Uterus (tissue), 4 donors: ENCODE measurements at places on chromosomes 1 and 21. TPM values are rescaled to one million over a fixed set of nuclear protein-coding genes. Genes with fewer than 3 reads are reported as not detected.
A peak's percentile ranks its signal among the peaks of the same experiment; 100 is the strongest.

- DNase-seq, result no peak
These were observed 60.9 kb upstream of the VCAM1 start for GRCh38 chr1:100658716-100659026.

DNA sequence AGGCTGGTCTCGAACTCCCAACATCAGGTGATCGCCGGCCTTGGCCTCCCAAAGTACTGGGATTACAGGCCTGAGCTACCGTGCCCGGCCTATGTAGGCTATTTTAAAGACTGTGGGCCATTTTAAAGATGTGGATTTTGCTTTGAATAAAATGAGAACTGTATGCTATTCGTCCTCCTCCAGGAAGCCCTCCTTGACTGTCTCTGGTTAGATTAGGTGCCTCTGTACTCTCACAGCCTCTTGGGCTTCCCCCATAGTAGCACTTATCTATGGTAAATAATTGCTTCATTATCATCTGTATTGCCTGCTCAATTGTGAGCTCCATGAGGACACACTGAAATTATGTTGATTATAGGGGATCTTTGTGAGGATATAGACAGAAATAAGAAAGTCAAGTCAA lies 20.5 kb upstream of the ERI3 start:
- no peak for DNase-seq

DNA sequence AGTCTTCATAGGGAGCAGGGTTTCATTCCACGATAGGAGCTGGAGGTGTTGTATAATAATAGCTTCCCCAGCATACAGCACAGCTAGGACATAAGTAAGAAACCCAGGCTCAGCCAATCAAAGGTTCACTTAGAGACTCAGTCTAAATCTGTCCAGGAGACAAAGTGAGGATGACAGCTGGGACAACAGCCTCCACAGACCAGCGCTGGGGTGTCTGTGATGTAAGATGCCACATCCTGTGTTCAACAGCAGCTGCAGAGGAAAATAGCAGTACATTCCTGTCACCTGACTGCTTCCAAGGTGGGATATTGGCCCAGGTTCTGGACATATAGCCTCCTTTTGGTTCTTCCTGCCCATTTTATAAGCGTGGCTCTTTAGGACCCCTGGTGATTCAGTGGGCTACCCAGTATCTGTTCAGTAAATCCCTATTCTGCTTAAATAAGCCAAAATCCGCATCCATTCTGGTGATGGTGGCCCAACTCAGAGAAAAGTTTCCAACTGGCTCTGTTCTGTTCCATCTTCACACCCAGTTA lies 176.8 kb upstream of the SYT6 start:
- DNase-seq, result no peak

DNA sequence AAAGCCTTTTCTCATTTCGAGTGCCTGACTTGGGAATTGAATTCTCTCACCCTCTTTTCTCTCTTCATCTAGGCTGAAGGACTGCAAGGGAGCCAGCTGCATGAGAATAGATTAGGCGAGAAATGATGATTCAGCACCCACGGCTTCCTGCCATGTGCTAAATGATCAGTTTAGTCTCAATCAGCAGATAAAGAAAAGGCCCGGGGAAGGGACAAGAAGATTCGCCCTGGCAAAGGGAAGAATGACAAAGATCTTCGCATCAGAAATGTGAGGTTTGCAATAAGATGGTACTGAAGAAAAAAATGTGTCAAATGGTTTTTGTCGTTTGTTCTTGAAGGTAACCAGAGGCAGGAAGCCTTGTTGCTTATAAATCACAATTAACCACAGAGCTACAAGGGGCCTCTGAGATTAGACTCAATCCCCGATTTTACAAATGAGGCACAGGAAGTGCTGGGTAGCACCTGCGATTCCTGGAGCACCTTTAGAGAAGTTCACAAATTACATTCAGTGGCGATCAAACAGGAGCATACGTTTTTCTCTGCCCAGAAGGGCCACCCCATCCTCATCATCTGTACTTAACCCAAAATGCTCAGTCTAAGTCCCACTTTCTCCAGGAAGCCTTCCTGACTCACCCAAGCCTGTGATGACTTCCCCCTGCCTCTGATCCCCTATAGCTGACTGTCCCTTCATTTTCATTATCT lies 183.4 kb downstream of the ZNF281 start:
- no peak for DNase-seq

GRCh38 chr1:82520611-82521010 lies 719.9 kb downstream of the ADGRL2 start:
- no peak for DNase-seq

DNA sequence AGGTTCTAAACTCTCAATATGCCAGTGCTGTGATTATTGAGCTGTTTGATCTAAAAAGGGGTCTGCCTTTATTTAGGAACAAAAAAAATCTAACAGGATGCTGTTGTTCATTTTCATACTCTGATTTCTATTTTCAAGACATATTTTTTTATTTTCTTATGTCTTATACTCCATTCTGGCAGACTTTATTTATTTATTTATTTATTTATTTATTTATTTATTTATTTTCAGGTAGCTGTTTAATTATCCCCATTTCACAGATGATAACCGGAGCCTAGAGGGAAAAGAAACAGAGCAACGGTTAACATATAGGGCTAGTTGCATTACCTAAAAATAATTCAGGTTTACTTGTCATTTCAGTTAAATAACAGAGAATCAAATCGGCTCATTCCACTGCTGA lies 174.4 kb downstream of the CENPF start:
- no peak for DNase-seq

- no peak for DNase-seq
These were observed 10.3 kb upstream of the SPRR2B start for GRCh38 chr1:153081736-153082135.

GRCh38 chr1:205477759-205478247 lies 22.0 kb upstream of the BLACAT1 start:
- no peak for DNase-seq

GRCh38 chr21:17753736-17754135 lies 65.4 kb downstream of the C21orf91 start:
- no peak for DNase-seq

DNA sequence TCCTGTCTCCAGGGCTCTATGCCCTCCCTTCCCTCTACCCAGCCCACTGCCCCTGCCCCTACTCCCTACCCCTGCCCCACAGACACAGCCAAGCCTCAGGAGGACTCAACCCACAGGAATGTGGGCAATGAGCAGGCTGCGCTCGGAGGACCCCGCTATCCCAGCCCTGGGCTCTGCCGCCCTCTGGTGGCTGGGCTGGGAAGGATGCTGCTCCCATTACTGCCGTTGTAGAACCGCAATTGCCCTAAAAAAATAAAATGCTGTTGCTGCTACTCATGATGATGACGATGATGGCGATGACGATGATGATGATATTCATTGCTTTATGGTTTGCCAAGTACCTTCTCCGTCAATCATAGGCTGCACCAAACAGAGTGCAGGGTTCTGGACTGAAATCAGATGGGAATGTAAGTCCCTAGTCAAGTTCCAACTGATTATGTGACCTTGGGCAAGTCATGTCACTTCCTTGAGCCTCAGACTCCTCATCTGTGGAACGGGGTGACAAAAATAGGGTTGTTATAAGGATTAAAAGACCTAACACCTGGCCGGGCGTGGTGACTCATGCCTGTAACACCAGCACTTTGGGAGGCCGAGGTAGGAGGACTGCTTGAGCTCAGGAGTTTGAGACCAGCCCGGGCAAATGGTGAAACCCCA lies 24.6 kb downstream of the ARHGEF19 start:
- DNase-seq, result peak; percentile 86

GRCh38 chr1:68232289-68233148 lies at the start of gene WLS:
Gene WLS, minus strand, starts transcription at chr1:68232523. Its CDS starts 224 bp downstream, at chr1:68232299.
- DNase-seq, result peak; percentile 81

GRCh38 chr21:26686278-26686677 lies 113.2 kb upstream of the CYYR1 start:
- DNase-seq, result no peak

GRCh38 chr1:167121375-167122120 lies 27.7 kb downstream of the STYXL2 start:
- DNase-seq, result no peak

- no peak for DNase-seq
These were observed 1360.4 kb downstream of the BRINP3 start for GRCh38 chr1:189117072-189117770.

- peak; percentile 58 for DNase-seq
These were observed 16.2 kb downstream of the PLEKHO1 start for GRCh38 chr1:150165622-150166612.

- no peak for DNase-seq
These were observed 4.1 kb downstream of the SEMA4A start for GRCh38 chr1:156157506-156157905.

DNA sequence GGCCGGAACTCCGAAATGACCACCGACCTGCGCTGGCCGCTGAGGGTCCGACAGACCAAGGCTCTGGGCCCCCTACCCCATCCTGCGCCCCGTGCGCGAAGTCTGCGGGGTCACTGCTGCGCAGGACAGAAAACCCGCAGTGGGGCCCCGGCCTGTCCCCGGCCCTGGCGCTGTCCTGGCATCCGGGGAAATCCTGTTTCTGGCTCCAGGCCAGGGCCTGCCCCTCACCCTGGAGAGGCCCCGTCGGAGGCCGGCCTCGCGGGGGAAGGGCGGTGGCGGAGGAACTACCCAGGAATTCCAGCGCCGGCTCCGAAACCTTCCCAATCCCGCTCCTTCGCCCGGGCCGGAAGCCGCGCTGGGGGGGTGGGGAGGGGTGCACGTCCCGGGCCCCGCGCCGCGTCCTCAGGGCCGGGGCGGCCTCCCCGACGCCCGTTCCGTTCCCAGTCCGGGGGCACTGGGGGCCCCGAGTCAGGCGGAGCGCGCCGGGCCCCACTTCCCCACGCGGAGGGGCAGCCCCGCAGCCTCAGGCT lies 77.0 kb downstream of the MORN1 start:
- peak; percentile 69 for DNase-seq

GRCh38 chr1:56645677-56646305 lies 677 bp downstream of the PRKAA2 start:
- DNase-seq, result no peak

- no peak for DNase-seq
These were observed 137.9 kb downstream of the ZSCAN20 start for GRCh38 chr1:33610391-33610790.

DIP2A gene
- total RNA-seq, result 51.0 TPM

OR2M3 gene
- total RNA-seq, result under 0.01 TPM

RHBG gene
- not detected for total RNA-seq

SPTA1 gene
- total RNA-seq, result 5.9 TPM

IL10 gene
- 3.2 TPM for total RNA-seq

CATSPERE gene
- total RNA-seq, result 2.7 TPM

WNT2B gene
- total RNA-seq, result 11.1 TPM

LDLRAD1 gene
- total RNA-seq, result not detected

AQP10 gene
- not detected for total RNA-seq

WNT4 gene
- total RNA-seq, result not detected
